ENCODE measurements at places on chromosomes 2 and 18. TPM values are rescaled to one million over a fixed set of nuclear protein-coding genes. Genes with fewer than 3 reads are reported as not detected.

The KCTD1 gene
- 7.2 TPM for total RNA-seq

The C2orf78 gene
- not detected for total RNA-seq

The IL36RN gene
- not detected for total RNA-seq

The TUBB8B gene
- total RNA-seq = not detected

The NTSR2 gene
- not detected for total RNA-seq
